ENCODE measurements at places on chromosomes 6 and 20. TPM values are rescaled to one million over a fixed set of nuclear protein-coding genes. Genes with fewer than 3 reads are reported as not detected.

DNA sequence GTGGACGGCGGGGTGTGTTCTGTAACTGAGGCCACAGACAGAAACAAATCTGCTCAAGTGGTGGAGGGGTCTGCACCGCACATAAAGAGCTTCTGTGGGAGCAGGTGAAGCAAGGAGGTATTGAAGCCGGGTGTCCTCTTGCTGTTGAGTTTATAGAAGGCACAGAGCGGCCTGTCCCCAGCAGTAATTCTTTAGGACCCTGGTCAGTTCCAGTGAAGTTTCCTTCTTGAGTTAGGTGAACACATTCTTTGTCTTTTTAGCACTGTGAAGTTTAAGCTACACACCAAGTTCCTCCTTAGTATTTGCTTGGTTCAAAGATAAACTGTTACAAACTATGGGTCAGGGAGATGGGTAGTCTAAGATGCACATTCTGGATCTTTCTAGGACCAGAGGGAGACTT, 6.1 kb downstream of the PRDM1 start:
- no peak for DNase-seq

GRCh38 chr20:3894796-3895195, 5.6 kb downstream of the PANK2 start:
- DNase-seq: no peak

GRCh38 chr6:136319732-136320131, 30.1 kb upstream of the BCLAF1 start:
- no peak for DNase-seq

GRCh38 chr6:117684749-117685148, 9.5 kb downstream of the NUS1 start:
- no peak for DNase-seq

The MEI4 gene
- not detected for total RNA-seq

GRCh38 chr20:9686001-9686400, 152.9 kb downstream of the PAK5 start:
- no peak for DNase-seq

GRCh38 chr20:34385464-34385863, 22.4 kb downstream of the ITCH start:
- DNase-seq: no peak

GRCh38 chr6:155142168-155143028, 121.4 kb upstream of the CLDN20 start:
- DNase-seq: peak; percentile 99

DNA sequence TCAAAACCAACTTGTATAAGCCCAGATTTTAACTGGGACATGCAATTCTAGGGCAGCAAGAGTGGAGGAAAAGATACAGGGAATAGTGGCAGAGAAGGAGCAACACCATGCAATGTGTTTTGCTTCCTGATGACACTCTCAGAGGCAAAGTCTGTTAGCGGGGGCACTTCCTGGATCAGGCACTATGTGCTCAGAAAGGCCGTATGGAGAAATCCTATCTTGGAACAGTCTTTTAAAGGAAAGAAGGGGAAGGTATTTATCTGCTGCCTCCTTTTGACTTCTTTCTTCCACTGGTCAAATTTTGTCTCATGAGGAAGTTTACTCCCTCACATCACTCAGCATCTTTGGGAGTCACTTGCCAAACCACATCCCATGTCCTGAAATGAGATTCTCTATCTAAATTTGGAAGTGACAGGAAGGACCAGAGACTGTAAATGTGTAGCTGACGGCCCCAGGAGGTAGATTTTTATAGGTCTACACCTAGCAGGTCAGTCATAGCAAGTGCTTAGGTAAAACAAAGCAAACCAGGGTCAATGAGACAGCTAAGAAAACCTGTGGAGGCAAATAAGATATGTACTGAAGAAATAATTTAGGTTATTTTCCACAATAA, 91.7 kb upstream of the ELOVL5 start:
- no peak for DNase-seq

The TMC2 gene
- not detected for total RNA-seq

The UNC5CL gene
- total RNA-seq: under 0.01 TPM

The FAM184A gene
- total RNA-seq: 0.40 TPM

The PDSS2 gene
- 4.1 TPM for total RNA-seq

- no peak for DNase-seq
Observed at GRCh38 chr6:46138281-46138680, 8.5 kb downstream of the ENPP4 start.

DNA sequence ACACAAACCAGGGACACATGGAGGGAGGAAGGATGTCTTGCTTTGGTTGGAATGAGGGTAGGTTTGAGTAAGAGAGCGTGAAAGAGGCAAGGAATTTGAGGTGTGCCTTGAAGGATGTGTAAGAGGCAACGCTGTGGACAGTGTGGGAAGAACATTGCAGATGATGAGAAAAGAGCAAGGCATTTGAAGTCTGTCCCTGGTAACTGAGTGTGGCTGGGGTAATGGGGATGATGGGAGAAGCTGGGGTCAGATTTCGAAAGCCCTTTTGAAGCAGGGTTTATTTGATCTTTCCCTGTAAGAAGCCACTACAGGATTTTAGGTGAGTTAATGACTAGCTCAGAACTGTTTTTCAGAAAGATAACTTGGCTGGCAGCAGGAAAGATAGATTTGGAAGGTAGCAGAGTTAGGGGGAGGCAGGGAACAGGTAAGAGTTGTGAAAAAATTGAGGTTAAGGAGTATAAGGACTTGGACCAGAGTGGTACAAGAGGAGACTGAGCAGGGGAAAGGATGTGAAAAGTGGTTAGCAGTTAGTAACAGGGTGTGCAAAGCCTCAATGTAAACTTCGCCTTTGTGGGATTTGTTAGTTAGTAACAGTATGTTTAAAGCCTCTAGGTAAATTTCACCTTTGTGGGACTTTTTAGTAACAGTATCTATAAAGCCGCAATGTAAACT, 17.7 kb downstream of the UTRN start:
- DNase-seq: no peak

- DNase-seq: no peak
Observed at GRCh38 chr20:48765359-48765758, 62.4 kb downstream of the PREX1 start.

- peak; percentile 1 for DNase-seq
Observed at GRCh38 chr6:128723667-128724066, 159.3 kb upstream of the LAMA2 start.

GRCh38 chr6:17212546-17213371, 68.4 kb upstream of the RBM24 start:
- DNase-seq: no peak

- DNase-seq: peak; percentile 99
Observed at GRCh38 chr6:56370561-56371211, 123.3 kb upstream of the COL21A1 start.

The PROKR2 gene
- total RNA-seq: not detected

The OOEP gene
- total RNA-seq: under 0.01 TPM

The FAM210B gene
- 25.9 TPM for total RNA-seq

DNA sequence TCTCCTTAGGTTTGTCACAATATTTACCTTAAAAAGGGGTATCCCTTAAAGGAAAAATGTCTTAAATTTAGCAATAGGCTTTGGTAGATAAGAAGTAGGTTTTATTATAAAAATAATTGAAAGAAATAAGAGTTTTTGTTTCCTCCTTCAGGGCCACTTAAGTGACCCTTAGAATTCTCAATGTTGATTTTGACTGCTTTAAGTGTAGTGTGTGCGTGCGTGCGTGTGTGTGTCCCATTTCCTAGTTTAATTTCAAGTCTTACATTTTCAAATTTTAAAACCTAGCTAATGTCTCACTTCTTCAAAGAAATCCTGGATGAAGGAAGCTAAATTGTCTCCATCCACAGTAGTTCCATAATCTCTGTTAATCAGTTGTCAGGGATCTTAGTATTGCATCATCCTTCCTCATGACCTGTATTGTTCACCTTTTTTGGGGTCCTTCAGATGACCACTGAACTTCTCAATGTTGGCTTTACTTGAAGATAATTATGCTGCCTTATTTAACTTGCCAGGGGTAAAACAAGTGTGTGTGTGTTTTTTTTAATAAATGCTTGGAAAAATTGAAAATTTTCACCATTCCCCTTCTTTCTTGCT, 50.7 kb upstream of the TFB1M start:
- no peak for DNase-seq

The LTB gene
- 9.2 TPM for total RNA-seq

The CLDN20 gene
- total RNA-seq: not detected

The PRR18 gene
- not detected for total RNA-seq

GRCh38 chr6:14804785-14805210, 441.1 kb upstream of the JARID2 start:
- DNase-seq: peak; percentile 70

- DNase-seq: no peak
Observed at GRCh38 chr6:118843685-118844390, 50.1 kb upstream of the ASF1A start.

The LRFN2 gene
- total RNA-seq: not detected

GRCh38 chr6:113315879-113316278, 541.3 kb upstream of the MARCKS start:
- DNase-seq: no peak

- DNase-seq: peak; percentile 27
Observed at GRCh38 chr20:41138475-41139226, 1.3 kb downstream of the PLCG1 start.

The PDYN gene
- not detected for total RNA-seq

- peak; percentile 60 for DNase-seq
Observed at GRCh38 chr6:84284428-84285049, 57.1 kb upstream of the CEP162 start.

The CST2 gene
- not detected for total RNA-seq

GRCh38 chr6:67496191-67496590, 1138.9 kb upstream of the ADGRB3 start:
- DNase-seq: no peak
